ENCODE measurements at places on chromosomes 7 and 10.
A peak's percentile ranks its signal among the peaks of the same experiment; 100 is the strongest.

GRCh38 chr10:124677749-124678556 lies 66.2 kb downstream of the FAM53B start:
- no peak for DNase-seq

- no peak for DNase-seq
These were observed 278.9 kb downstream of the GRID1 start for GRCh38 chr10:86087716-86088115.

DNA sequence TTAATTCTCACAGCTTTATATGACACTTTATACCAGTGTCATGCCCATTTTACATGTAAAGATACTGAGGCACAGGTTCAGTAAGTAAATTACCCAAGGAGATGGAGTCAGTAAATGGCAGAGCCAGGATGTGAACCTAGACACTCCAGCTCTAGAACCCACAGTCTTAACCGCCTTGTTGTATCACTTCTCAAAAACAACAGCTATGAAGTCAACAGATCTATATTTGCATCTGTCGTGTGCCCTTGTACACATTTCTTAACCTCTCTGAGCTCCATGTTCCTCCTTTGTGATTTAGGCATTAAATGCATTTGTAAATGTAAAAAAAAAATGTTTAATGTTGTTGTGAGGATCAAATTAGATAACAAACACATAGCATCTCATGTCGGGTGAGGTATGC lies 716.2 kb downstream of the SUGCT start:
- no peak for DNase-seq

DNA sequence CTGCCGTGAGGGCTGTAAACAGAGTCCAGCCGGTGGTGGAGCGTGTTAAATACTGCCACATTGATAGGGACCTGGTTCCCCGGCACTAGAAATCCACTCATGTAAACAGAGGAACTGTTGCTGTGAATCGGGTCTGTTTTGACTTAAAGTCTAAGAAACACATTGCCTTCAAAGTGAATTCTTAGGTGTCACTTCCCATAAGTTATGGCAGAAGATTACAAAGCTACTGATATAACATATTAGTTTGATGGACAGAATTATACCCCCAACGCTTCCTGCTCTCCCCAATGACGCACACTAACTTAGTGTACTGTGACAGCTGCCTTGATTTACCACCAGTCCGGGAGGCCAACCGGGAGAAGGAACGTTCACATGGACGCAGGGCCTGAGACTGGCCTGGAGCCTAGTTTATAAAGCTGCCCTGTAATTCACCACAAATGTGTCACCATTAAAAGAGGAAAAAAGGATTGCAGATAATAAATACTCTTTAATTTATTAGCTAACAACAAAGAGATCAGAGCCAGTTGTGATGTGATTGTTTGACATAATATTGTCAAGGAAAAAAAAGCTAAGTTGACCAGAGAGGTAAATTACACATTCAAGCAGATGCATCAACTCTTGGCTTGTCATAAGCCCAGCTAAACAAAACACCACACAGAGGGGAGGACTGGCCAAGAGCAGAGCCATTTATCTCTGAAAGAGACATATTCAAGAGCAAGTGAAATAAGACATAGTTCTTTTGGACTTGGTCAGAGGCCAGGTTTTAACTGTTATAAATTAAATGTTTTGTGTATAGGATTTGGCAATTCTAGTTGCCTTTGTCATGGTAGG lies 820.6 kb downstream of the LRMDA start:
- no peak for DNase-seq

GRCh38 chr7:73717991-73718405 lies 1.5 kb downstream of the STX1A start:
- no peak for DNase-seq

DNA sequence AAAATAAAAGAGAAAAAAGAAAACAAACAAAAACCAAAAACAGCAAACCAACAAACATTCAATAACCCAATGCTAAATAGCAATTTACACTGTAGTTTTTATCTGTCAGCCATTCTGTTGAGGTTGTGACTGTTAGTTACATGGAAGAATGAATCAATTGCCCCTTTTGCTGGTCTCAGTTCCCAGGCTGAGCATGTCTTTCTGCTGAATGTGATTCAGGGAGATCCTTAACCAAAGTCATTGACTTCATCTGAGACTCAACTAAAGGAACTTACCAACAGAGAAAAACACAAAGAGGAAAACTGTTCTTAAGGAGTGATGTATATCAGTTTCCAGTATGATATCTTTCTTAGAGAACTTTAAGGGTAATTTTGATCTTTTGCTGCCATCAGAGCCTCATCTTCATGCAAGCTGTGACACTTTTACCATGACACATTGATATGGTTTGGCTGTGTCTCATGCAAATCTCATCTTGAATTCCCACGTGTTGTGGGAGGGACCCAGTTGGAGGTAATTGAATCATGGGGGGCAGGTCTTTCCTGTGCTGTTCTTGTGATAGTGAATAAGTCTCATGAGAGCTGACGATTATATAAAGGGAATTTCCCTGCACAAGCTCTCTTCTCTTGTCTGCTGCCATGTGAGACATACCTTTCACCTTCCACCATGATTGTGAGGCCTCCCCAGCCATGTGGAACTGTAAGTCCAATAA lies 469.8 kb downstream of the KIF20B start:
- DNase-seq: no peak

- DNase-seq: no peak
These were observed 591.1 kb downstream of the PTPRN2 start for GRCh38 chr7:157996359-157997079.

GRCh38 chr7:33893377-33893776 lies 12.0 kb upstream of the BMPER start:
- no peak for DNase-seq

GRCh38 chr10:88473989-88474883 lies 108.9 kb downstream of the RNLS start:
- DNase-seq: peak; percentile 74

GRCh38 chr7:158581440-158582088 lies 6.1 kb downstream of the PTPRN2 start:
- DNase-seq: peak; percentile 27

DNA sequence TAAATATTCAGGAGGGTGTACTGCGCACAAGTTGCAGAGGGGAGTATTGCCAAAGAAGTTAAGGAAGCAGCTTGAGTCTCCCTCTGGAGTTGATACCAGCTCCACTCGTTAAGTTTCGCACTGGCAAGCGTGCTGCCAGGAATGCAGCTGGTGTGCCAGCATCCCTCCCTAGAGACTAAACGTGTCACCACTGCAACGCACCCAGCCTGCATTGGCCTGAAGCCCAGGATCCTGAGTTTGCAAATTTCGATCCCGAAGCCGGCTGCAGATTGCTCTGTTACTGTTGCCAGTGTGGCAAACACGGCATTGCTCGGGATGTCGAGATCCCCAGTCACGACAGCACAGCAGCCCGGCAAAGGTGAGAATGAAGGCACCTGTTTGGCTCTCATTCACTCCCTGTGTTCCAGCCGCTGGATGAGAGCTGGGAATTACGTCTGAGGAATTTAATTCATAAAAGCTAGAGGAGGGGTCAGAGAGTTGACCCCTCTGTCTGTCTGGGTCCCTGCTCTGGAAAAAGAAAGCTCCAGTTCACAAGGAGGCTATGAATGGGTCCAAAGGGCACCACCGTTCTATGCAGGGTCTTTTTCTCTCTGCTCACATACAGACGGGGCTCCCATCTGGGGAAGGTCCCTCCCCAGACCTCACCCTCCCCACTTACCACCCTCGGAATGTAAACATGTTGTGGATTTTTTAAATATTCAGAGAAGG lies 61.0 kb downstream of the NRP1 start:
- DNase-seq: peak; percentile 21

DNA sequence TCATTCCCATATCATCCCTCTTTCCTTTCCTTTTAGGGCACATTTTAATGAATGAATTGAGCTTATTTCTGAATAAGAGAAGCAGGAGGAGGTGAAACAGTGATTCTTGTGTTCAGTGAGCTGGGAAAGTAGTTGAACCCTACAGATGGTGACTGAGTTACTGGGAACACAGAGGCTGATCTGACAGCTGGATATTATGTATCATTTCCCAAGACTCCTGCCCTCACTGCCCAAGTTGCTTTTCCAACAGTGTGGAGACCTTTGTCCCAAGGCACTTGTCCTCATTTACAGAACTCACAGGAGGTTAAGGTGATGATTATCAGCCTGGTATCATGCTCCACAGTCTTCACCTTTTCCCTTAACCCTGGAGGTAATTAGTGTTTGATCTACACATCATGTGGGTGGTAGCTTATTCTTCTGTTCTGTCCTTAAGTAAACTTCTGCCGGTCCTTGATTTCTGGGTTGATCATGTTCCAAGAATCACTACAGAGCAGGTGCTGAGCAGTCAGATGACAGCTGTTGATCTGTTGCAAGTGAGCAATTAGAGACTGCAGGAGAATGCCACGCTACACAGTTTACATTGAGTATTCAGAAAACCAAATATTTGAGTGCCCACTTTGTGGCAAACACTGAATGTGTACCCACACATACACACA lies 2.6 kb downstream of the PRLHR start:
- DNase-seq: peak; percentile 97

DNA sequence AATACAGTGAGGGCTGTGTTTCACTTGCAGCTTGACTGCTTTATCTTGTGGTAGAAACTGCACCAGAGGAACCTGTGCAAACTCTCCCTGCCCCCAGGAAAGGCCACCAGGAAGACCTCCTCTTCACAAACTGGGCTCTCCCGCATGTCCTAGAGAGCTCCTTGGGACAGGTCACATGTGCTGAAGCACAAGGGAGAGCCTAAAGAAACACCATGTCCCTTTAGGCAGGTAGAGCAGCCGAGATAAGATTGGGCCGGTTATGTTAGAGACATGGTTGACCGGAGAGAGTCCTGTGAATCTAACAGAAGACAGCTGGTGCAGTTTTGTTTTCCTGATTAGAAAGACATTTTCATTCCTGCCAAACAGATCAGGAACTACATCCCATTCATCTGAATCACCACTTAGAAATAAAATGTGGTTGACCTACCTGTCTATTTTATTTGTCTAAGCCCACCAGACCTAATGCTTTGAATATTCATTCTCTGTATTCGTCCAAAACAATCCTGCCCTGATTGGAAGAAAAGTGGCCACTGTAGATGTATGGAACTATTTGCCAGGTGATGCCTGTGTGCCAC lies 224.1 kb downstream of the GLI3 start:
- no peak for DNase-seq

DNA sequence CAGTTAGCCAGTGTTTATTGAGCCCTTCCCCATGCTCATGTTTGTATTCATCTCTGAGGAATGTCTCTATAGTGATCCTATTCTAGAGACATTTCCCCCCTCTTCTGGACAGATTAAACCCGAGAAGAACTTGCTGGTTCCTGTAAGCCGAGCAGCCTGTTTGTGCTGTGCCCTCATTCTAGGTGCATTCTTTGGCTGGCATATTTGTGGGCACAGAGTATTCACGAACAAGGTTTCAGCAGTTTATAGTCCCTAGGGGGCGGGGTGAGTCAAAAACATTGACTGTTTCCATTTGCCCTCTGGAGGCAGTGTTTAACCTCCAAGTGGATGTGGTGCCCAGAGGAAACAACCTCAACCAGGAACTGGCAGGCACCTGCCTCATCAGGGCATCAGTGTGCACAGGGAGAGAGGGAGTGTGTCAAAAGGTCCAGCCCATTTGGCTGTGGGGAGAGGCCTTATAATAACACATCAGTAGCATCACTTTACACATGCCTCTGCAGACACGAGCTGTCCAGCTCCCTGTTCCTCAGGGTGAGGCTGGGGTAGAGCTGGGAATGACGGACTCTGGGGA lies 273.3 kb upstream of the LRGUK start:
- peak; percentile 7 for DNase-seq

GRCh38 chr7:17207220-17207619 lies 91.2 kb upstream of the AHR start:
- no peak for DNase-seq

DNA sequence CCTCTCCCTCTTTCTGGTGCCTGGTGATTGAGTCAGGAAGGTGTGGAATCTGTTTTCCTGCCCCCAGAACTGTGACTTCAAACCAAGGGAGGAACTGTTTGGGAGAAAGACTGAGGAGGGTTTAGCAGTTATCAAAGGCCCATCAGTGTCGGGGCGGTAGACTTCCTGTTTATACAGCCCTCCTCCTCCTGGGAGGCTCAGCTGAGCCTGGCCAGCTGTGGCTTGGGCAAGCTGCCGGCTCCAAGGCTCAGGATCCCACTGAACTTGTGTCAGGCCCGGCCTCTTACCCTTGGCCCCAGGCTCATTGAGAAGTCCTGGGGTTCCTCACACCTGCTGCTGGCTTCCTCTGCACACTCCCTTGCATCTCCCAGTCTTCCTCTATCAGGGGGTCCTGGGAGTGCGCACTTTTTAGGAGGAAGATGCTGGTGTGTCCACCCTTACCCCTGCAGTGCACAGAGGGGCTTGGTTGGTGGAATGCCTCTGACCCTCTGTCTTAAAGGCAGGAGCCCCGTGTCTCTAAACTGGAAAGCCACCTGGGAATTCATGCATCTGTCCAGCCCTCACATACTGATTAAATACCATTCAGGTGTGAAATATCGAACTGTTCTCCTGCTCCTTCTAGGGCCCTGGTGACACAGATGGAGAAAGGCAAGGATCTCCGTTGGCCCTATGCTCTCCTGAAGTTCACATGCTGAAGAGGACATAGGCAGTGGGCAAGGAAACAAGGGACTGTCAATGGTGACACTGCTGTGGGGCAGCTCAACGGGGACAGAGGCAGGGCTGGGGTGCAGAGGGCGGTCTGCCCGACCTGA lies 32.4 kb downstream of the CXCL12 start:
- DNase-seq: no peak

- DNase-seq: no peak
These were observed 12.1 kb upstream of the CDK6 start for GRCh38 chr7:92848441-92848840.

DNA sequence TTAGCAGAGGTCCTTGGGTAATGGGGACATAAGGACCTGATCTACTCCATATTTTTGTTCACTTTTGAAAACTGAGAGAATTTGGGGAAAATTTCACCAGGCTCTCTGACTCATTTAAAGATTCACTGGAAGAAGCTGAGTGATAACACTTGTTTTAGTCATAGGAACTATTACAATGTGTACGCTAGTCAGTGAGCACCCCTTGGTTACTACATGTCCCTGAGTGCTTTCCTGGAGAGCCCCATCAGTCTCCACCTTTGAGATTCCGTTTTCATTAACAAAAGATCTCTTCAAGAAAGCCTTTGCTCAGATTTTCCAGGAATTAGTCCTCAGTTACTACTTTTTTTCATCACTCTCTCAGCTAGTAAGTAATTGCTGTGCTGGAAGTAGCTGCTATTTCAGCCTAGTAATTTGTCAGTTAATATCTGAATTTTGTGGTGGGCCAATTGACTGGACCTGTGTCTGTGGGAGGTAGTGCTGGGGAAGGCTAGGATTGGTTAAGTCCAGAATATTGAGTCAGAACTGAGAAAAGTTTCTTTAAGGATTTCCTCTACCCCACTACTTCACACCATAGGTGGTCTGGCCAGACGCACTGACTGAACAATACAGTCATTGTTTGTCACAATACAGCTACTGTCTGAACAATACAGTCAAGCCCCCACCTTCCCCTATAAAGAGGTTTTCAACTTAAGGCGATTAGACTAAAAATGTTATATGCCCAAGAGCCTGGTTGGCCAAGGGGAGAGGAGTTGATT lies 235.0 kb downstream of the CCDC7 start:
- DNase-seq: no peak

- no peak for DNase-seq
These were observed 103.8 kb downstream of the SORBS1 start for GRCh38 chr10:95457319-95457886.

All from NCI-H1436 treated with DMSO at 0.1 percent for 48 hours (cell line).